Neural crest cell (in vitro differentiated cells): ENCODE measurements at places on chromosomes 16 and 17.

DNA sequence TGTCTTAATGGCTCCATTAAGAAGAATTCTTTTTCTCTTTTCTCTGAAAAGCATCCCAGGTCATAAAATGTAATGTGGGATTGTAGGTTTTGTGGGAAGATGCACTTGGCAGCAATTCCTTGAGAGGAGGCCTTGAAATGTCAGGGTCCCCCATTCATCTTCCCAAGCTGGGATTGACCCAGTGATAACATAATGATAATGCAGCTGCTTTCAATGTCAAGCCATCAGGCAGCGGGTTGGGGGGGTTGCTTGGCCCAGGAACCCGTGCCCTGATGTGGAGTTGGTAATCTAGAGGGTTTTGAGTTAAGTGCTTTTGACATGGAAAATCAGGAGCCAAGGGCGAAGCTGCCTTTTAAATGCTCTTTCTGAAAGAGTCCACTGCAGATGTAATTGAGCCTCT, 484.0 kb downstream of the WWOX start:
- no peak for DNase-seq

DNA sequence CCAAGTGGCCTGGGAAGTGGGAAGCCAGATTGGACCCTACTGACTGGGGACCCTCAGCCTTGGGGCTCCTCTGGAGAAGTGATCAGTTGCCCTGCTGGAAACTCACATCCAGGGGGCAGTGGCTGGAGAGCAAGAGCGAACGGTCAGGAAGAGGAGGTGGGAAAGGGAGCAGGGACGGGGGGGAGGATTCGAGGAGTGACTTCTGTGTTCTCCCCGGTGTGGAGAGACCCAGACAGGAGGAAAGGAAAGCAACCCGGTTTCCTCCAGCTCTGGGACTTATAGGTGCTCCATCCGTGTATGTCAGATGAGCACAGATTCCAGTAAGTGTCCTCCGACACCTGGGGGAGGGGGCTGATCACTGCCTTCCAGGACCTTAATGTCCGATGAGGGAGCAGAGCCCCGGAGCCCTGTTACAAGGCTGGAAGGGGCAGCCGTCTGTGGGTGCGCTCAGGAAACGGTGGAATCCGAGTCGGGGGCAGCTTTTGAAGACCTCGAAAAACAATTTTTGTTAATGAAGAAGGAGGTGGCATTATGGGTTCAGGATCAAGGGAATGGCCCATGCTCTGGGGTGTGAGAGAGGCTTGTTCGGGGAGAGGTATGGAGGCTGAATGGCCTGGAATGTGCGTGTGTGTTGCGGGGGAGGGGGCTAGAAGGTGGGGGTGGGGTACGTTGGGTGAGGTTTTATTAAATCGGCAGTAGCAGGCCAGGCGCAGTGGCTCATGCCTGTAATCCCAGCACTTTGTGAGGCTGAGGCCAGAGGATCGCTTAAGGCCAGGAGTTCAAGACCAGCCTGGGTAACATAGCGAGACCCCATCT, 34.8 kb upstream of the NDRG4 start:
- peak; percentile 25 for DNase-seq

- no peak for DNase-seq
Measured at GRCh38 chr16:22787466-22788192, 26.3 kb upstream of the HS3ST2 start.

DNA sequence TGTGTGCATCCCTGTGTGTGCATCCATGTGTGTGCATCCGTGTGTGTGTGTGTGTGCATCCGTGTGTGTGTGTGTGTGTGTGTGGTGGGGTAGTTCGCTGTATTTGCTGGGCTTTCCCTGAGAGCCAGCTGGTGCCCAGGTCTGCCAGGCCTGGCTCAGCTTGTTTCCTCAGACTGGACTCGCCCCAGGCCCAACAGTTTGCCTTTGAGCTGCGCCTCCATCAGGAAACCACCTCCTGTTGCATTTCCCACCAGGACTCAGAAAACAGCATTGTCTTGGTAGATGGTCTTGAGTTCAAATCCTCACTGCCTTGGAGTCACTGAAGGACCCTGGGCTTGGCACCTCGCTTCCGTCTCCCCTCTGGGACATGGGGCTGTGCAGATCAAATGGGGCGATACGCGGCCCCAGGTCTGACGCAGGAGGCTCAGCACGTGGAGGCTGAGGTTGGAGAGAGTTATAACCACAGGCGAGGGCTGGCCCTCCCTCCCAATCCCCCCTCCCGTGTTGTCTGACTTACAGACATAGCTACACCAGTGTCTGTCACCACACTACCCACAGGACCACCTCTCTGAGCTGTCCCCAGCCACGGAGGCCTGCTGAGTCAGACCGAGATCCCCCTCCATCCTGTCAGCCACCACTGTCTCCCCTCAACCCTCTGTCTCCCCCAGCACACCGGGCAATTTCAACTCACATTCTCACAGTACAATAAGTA, 4.7 kb downstream of the ITGAE start:
- no peak for DNase-seq

- no peak for DNase-seq
Measured at GRCh38 chr16:80200079-80200478, 340.7 kb upstream of the DYNLRB2 start.

DNA sequence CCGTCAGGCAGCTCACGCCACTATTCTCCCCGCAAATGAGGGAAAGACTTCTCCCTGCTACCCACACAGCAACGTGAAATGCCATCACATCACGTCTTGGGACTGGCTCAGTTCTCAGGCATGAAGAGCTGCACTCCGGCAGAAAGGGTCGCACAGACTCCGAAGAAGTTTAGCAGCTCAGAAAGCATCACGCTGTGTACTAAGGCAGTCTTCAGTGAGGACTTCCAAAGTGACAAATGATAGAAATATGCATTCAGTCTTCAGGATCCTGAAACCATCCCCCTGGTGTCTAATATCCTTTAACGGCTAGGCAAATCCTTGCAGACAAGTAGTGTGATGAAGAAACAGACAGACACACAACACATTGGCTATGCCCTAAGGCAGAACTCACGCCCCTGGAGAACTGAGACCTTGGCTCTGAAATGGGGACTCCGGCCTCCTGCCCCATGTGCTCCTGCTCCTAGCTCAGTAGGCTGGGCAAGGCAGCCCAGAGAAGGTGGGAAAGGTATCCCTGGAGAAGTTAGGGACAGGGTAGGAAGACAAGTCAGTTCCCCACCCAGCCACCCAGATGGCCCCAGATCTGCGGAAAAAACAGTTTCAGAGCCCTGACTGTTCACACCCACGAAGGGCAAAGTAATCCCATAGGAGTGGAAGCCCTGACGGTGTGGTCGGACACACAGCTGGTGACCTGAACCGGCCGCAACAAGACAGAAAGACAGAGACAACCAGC, 1.6 kb downstream of the XYLT1 start:
- DNase-seq: no peak

DNA sequence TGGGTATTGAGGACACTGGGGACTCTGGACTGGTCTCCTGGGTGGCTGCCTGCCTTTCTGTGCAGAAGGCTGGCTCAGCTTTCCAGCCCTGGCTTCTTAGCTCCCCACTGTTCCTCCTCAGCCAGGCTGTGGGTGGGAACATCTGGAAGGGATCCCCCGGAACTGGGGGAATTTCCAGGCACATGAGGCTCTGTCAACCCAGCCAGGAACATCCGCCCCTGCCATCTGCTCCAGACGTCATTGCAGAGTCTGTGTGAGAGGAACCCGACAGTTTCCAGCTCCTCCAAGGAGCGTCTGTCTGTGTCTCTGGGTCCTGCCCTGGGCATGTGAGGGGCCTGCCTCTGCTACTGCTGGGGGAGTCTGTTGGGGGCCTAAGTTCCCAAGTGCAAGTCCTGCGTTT, 36.2 kb upstream of the CRHR1 start:
- DNase-seq: no peak

- DNase-seq: no peak
Measured at GRCh38 chr17:6915620-6916019, 80.2 kb upstream of the ALOX12 start.

DNA sequence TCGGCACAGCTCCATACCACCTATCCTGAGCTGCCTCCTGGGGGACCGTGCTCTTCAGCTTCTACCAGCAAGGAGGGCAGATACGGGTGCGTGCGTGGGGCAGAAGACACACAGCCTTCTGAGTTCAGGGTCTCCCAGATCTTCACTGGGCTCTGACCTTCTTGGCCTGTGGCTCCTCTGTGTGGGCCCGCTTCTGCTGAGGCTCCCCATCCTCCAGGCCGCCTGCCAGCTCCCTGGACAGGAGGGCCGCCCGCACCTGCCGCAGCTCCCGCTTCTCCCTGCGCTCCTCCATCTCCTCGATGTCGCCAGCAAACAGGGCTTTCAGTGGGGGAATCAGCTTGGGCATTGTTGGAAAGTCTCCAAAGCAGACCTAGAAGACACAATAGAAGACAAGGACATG, 25.2 kb downstream of the ELAC2 start:
- DNase-seq: no peak

DNA sequence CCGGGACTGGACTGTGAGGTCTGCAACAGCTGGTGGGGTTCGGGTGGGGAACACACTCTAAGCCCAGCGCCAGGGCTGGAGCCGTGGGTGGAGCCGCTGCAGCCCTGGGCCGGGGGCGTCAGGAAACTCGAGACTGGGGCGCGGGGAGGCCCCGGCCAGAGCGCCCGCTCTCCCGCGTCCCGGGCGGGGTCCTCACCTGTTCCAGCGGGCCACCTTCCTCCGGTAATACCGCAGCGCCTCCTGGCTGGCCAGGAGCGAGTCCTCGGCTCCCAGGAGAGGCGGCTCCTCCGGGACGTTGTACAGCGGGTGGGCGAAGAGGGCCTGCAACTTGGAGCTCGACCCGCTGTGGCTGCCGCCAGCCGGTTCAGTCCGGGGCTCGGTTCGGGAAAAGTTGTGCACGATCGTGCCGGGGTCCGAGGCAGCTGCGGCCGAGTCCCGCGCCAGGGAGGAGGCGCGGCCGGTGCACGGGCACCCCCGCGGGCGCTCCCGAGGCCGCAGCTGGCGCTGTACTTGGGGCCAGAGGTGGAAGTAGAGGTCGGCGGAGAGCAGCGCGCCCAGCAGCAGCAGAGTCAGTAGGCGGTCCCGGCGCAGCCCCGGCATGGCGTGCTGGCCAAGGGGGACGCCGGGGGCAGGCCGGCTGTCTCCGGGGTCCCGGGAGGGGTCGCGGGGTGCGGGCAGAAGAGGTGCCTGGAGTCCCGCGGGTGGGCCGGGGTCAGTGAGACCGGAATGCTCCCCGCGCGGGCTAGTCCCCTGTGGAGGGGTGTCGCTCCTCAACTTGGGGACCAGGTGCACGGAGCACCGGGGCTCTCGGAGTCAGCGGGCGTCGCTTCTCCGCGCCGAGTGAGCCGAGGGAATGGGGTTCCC, 868 bp downstream of the FAM20A start:
- peak; percentile 42 for DNase-seq

GRCh38 chr17:66965801-66966262, 1.3 kb downstream of the CACNG4 start:
- no peak for DNase-seq
